ENCODE measurements at places on chromosomes 3 and 15.

- no peak for DNase-seq
Measured at GRCh38 chr15:75791337-75791713, 51.9 kb upstream of the UBE2Q2 start.

- DNase-seq: peak; percentile 74
Measured at GRCh38 chr3:117059956-117060270, 350.3 kb downstream of the TUSC7 start.

GRCh38 chr3:65026151-65026550 lies 338.4 kb upstream of the ADAMTS9 start:
- DNase-seq: no peak

GRCh38 chr3:15314276-15314675 lies 18.1 kb downstream of the SH3BP5 start:
- DNase-seq: no peak

- DNase-seq: no peak
Measured at GRCh38 chr15:57506422-57506821, 85.3 kb upstream of the MYZAP start.

- DNase-seq: no peak
Measured at GRCh38 chr15:63107895-63108546, 13.6 kb upstream of the LACTB start.

DNA sequence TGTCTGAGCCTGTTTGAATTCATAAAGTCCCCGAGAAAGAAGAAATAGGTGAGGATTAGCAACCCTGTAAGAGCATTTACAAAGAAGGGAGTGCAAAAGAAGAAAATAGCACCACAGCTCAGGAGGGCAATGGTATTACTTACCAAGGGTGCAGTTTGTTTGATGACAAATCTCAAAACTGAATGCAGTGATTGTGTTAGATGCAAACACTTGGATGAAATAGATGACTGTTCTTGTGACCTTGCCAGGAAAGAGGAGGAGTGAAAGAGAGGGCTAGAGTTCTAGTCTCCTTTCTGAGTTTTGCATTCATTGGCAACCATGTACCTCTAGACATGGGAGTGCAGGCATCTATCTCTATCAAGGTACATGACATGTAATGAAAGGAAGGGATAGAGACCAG lies 1030.8 kb upstream of the CFAP20DC start:
- DNase-seq: no peak

GRCh38 chr3:195253923-195254432 lies 17.0 kb downstream of the XXYLT1 start:
- DNase-seq: no peak

DNA sequence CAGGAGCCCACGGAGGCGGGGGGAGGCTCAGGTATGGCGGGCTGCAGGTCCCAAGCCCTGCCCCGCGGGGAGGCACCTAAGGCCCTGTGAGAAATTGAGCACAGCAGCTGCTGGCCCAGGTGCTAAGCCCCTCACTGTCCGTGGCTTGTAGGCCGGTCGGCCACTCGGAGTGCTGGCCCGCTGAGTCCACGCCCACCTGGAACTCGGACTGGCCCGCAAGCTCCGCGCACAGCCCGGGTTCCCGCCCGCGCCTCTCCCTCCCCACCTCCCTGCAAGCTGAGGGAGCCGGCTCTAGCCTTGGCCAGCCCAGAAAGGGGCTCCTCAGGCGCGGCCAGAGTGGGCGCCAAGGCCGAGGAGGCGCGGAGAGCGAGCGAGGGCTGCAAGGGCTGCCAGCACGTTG lies 12.2 kb upstream of the KCNMB3 start:
- DNase-seq: no peak

- peak; percentile 72 for DNase-seq
Measured at GRCh38 chr3:181709537-181710279, 2.0 kb upstream of the SOX2 start.

GRCh38 chr3:102037209-102037608 lies 187.9 kb downstream of the NFKBIZ start:
- no peak for DNase-seq

GRCh38 chr3:169591983-169592644 lies 71.4 kb downstream of the MECOM start:
- DNase-seq: no peak

DNA sequence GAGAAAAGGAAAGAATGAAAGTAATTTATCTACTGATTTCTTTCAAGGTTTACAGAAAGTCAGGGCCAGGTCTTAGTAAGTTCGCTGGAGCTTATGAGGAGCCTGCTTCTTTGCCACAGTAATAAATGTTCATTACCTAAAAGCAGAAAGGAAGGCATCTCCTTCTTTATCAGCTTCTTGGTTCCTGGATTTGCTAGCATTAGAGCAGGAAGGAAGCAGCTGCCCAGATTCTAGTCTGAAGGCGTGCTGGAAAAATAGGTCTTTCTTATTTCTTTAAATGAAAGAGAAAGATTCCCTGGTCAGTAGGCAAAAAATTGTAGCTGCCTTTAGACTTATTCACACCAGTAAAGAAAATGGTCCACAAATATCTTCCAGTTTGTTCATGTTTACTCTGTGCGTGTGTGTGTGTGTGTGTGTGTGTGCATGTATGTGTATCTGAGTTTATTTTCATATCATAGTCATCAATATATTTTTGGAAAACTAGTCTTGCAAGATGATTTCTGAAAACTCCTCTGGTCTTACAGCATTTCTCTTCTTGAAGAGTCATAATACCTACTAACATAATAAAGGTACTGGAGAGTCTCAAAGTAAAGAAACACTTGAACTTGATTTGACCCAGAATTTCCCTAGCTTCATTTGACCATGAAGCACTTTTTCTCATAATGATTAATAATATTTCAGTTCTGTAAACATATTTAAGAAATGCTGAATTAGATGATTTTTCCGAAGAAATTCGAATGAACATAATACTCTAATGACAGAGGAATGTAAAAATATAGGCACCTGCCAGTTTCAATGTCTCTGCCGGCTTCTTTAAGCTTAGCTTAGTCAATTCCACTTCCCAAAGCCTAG lies 255.3 kb upstream of the ZPLD1 start:
- no peak for DNase-seq

DNA sequence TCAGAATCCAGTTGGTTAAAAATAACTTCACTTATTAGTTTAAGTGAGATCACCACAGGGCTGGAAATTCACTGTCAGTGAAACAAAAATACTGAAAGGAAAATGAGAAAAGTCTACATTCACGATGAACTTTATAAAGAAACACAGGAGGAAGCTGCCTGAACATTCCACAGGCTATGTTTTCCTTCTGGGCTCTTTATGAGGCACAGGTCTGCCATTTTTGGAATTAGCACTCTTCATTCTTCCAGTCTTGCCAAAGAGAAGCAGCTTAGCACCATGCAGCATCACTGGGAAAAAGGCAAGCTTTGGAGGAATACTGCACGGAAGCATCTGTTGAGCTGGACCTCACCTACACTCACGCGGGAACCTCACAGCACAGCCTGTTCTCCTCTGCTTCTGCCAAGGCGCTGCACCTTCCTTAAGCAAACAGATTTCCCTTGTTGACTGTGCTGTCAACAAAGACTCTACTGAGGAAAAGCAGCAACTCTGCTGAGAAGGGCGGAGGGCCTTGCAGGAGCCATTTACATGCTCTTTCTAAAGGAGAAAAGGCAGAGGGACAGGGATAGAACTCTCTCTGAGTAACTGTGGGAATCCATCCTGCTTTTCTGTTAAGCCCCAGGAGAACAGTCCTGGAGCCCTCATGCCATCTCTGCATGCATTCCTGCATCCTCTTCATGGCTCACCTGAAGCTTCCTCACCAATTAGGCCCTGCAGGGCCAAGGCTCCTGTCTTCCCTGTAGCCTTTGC lies 15.7 kb downstream of the SUSD5 start:
- DNase-seq: no peak

DNA sequence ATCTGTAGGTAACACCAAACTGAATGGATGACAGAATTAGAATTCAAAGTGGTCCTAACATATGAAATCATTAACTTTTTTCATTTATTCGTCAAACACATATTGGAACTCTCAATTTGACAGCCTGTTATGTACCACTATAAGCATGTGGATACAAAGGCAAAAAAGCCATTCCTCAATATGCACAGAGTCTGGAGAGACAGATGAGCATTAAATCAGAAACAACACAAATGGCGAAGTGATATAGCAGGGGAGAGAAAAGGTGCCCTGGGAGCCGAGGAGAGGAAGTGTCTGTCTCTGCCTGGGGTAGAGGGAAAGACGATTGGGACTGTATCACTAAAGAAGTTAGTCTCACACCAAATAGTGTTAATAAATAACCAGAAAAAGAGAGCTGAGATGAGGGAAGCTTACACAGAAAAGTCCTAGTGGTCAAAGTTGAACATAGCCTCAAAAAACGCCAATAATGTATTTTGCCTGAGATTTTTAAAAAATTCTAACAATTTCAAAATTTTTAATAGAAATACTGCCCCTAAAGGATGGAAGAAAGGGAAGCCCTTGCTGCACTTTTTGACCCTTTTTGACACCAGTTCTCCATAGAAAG lies 417.5 kb downstream of the TUSC7 start:
- no peak for DNase-seq

DNA sequence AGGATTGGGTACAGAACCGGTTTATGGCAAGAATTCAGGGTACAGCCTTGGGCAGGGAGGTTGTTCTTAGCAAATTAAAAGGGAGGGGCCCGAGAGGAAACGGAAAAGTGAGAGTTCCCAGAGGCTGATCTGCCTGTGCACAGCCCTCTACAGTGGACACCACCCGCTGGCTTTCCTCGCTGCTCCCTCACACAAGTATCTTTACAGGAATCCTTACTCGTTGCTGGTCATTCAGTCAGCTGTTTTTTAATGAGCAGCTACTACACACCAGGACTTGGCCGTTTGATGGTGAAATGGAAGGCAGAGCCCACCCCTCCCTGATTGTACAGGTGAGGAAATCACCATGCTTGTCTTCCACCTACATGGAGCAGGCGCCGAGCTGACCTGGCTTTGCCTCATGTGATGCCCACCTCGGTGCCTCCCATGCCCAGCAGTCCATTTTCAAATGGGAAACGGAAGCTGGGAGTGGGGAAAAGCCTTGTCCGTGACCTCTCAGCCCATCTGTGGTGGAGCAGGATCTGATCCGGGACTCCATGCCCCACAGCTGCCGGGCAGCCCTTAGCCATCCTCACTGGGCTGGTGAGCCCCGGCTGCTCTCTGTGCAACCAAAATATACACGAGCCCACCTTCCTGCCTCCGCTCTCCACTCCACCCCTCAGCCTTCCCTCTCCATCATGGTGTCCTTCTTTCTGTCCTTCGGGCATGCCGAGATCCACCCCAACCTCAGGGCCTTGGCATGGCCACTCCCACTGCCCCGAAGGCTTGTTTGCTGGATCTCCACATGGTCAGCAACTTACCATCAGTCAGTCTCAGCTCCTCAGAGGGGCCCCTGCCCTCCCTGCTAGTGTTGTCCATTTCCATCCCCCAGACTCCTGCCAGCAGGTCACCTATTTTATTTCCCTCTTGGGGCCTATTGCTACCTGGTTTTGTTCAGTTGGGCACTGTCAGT lies 33.3 kb upstream of the FGD5 start:
- DNase-seq: no peak

DNA sequence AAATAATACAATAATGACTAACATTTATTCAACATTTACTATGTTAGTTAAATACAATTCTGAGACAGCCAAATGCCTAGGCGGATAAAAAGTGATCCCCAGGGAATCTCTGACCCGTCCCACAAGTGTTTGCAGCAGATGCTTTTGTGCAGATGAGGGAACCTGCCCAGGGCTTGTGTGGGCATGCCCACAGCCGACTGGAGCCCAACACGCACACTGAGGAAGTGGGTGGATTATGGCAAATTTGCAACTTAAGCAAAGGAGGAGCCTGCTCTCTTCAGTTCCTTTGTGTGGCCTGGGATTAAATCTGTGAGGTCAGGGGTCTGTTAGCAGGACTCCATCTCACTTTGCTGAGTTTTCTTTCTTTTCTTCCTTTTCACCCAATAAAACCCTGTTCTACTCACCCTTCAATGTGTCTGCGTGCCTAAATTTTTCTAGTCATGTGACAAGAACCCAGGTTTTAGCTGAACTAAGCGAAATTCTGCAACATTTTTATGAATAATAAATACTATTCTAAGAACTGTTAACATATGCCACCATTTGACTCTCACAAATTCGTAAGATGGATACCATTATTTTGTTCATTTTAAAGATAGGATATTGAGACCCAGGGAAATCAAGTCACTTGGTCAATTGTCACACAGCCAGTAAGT lies 13.9 kb upstream of the RTP1 start:
- DNase-seq: no peak

GRCh38 chr3:14804835-14805780 lies 13.7 kb upstream of the FGD5 start:
- no peak for DNase-seq

DNA sequence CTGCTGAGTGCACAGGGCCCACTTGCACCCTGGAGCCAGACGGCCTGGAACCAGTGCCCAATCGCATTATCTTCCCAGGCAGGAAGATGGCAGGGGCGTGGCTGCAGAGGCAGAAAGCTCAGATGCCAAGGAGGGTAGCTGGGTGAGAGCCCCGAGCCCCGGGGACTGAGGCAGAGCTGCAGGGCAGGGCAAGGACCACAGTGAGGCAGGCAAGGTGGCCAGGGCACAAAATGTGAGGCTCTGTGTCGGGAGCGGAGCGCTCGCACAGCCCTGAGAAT lies 1.6 kb upstream of the CCDC33 start:
- peak; percentile 8 for DNase-seq

GRCh38 chr3:64578797-64579196 lies 109.0 kb downstream of the ADAMTS9 start:
- DNase-seq: no peak

- DNase-seq: no peak
Measured at GRCh38 chr15:68821841-68822381, 1.2 kb upstream of the ANP32A start.

- DNase-seq: no peak
Measured at GRCh38 chr3:45153658-45154437, 7.7 kb upstream of the CDCP1 start.

- no peak for DNase-seq
Measured at GRCh38 chr3:11703146-11703545, 59.4 kb upstream of the VGLL4 start.

- no peak for DNase-seq
Measured at GRCh38 chr3:66418475-66418931, 82.3 kb downstream of the LRIG1 start.

DNA sequence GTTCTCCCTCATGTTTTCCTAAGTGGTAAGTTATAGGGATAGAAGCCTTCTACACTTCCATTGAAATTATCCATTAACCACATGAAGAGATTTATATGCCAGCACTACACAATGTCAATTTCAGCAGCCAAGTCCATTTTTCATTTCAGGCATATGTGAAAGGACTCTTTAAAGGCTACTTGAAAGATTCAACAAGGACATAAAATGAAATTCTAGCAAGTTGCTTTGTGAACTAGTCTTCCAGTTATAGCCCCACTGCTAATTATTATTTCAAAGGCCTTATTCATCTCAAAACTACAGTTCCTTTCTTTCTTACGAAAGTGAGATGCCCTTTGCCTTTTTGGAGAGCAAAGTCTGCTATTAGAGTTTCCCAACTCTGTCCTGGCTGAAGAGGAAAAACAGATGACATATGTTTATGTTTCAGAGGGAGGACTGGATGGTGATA lies 66.0 kb upstream of the SLC2A2 start:
- DNase-seq: no peak

- DNase-seq: no peak
Measured at GRCh38 chr15:68699124-68699880, 120.5 kb downstream of the CORO2B start.

- DNase-seq: no peak
Measured at GRCh38 chr3:169615833-169616232, 47.7 kb downstream of the MECOM start.

- DNase-seq: no peak
Measured at GRCh38 chr3:33240261-33240660, 21.7 kb upstream of the SUSD5 start.

Data from NCI-H1694 treated with DMSO at 0.1 percent for 48 hours (cell line).